ELF-1 (cell line): ENCODE measurements at places on chromosomes 2 and 18.
A peak's percentile ranks its signal among the peaks of the same experiment; 100 is the strongest.

DNA sequence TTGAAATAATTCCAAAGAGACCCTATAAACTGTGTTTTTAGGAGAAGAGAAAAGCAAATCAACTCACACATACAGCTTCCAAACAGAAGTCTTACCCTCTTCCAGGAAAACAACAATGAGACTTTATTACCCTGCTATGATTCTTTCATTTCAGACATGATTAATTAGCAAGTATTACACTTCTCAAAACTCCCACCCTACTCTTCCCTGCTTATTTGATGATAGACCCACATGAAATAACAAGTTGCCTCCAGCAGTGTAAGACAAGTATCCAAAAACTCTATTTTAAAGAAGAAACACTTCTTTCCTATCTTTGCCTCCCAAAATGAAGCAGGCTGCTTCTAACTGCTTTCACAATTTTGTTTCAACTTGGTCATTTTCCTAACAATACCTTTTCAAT, 4.1 kb downstream of the FIGN start:
- no peak for DNase-seq

- no peak for DNase-seq
These were observed 4.8 kb upstream of the ATP6V1C2 start for GRCh38 chr2:10716581-10716980.

DNA sequence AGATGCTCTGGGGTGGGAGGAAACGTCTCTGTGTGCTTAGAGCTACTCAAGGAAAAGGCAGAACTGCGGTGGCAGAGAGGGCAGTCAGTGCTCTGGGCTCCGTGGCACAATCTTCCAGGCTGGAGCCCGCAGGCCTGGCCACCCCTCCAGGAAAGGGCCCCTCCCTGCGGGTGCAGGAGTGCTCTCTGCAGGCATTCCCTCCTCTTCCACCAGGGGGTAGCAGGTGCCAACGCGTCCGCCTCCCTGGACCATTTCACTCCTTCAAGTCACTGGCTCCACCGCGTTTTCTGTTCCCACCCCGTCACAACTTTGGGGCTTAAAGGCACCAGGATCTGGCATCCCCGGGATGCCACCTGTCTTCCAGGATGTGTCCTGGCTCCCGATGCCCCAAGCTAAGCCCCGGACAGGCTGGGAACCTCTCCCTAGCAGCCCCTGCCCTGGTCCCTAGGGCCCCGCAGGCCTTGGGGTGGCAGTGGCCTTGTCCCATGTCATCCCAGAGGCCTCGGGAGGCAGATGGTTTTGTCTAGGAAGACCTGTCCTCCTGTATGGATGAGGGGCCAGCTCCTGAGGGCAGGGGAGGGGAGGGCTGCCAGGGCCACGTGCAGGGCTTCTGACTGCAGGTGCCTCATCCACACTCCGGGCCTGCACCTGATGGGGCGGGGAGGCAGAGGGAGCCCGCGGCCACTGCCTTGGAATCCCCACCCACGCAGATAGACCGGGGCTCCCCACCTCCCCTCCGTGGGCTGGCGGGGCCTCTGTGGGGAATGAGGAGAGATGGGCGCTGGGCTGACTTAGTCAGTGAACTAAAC, 26.4 kb downstream of the KCNIP3 start:
- peak; percentile 60 for DNase-seq

GRCh38 chr2:182330451-182331305, 96.2 kb downstream of the PDE1A start:
- no peak for DNase-seq

DNA sequence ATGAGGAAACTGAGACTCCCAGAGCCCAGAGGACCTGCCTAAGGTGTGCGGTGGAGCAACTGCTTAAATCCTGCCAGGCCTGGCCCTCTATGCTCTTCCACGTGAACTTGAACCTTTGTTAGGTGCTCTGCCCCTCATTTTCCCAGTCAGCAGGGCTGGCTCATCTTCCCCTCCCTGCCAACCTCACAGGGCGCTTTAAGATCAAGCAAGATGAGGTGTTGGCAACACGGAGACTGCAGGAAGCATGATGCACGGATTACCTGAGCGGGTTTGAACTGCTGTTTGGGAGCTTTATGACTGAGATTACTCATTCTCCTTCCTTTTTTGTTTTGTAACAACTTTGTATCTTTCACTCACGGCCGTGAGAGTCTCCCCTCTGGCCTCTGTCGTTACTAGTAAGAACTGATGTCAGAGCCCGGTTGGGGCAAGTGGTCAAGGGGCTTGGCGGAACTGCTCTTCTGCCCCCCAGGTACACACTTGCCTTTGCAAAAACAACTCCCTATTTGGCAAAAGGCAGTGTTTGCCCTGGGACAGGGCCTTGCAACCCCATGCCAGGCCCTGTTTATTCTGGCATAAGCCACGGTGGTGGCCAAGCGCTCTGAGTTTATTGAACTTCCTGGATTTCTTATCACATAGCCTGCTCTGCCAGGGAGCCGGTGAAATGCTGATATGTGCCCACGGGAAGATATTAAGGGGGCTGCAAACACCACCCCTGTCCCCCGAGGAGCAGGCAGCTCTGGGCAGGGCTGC, 127.8 kb downstream of the INHBB start:
- DNase-seq, result no peak

- DNase-seq, result no peak
These were observed 34.2 kb downstream of the SAP130 start for GRCh38 chr2:127993659-127994058.
